ENCODE measurements at places on chromosomes 6 and 20.

DNA sequence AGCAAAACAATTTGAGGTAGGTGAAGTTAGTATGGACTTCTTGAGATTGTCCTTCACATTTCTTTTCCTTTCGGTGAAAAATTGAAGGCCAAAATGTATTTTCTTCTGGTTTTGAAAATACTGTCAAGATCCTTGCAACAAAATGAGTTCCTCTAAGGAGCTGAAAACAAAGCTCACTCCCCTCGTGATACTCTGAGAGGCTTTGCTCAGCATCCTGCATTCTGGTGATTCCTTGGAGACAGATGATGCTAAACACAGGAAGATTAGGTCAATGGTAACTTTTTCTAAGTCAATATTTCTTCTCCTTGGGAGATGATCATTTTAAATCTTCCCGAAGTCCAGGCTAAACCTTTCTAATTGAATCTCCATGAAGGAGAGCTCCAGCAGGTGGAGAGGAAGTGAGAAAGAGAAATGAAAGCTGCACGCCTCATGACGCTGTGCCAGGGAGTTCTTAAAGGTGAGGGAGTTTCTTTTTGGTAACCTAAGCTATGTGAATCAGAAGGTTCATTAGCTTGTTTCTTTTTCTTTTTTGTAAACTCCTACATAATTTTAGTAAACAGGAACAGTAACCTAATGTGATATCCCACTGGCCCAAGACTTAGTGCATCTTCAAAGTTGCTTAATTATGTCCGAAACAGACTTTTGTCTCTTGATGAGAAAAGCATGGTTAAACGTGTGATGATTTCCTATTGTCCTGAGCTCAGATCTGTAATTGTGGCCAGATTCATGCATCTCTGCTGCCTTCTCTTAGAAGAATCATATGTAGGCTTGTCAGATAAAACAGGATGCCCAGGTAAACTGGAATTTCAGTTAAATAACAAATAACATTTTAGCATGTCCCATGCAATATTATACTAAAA is 15.0 kb downstream of the ESR1 start:
- no peak for DNase-seq

DNA sequence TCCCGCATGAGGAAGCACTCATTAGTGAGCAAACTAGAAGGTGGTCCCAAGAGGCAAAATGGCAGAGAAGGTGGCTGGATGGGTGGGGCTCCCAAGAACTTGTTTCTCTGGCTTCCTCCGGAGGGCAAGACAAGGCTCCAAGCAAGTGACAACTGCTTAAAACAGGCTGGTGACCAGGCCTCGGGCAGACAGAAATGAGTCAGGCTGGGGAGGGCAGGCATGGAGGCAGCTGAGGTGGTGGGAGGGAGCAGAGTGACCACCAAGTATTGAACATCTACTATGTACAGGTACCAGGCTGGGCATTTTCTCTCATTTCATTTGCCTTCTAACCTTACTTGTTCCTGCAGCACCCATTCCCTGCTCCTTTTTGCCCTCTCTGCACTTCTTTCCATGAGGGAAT is 33.4 kb downstream of the TNXB start:
- DNase-seq = no peak

DNA sequence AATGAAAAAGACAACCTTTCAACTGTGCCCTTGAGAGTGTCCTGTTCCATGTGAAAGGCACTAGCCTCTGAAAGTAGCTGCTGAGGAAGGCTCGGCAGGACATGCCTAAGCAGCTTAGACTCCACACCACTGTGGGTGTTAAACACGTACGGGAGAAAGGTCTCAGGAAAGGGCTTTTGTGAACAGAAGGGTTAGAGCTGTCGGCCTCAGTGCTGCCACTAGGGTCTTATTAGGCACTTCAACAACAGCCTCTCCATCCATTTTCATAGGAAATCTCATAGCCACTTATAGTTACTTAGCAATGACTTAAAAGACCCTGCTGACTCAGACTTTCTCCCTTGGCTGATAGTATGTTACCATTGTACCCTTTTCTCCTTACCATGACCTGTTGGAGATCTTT is 662.8 kb downstream of the TBC1D32 start:
- no peak for DNase-seq

- DNase-seq = no peak
These were observed 50.7 kb downstream of the CTCFL start for GRCh38 chr20:57474205-57474604.

- DNase-seq = peak; percentile 55
These were observed 623 bp upstream of the MRPS26 start for GRCh38 chr20:3045042-3045815.

All from omental fat pad (tissue), 4 donors.